Fibroblast of skin of scalp (primary cell): ENCODE measurements at places on chromosomes 2 and 18.

DNA sequence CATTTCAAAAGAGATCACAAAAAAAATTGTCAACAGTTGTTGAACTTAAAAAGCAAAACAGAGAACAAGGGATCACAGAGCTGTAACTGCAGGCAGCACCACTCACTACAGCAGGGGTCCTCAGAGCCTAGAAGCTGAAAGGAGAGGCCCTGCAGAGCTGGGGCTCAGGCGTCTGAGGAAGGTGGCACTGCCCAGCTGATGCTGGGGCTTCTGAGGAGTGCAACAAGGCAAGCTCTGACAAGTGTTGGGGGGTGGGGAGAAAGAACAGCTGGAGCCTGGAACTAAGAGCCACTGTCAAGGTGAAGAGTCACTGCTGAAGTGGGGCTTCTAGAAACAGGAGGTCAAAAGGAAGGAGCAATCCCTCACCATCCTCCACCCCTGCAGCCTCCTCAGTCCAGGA, 46.2 kb downstream of the FTCDNL1 start:
- no peak for DNase-seq

DNA sequence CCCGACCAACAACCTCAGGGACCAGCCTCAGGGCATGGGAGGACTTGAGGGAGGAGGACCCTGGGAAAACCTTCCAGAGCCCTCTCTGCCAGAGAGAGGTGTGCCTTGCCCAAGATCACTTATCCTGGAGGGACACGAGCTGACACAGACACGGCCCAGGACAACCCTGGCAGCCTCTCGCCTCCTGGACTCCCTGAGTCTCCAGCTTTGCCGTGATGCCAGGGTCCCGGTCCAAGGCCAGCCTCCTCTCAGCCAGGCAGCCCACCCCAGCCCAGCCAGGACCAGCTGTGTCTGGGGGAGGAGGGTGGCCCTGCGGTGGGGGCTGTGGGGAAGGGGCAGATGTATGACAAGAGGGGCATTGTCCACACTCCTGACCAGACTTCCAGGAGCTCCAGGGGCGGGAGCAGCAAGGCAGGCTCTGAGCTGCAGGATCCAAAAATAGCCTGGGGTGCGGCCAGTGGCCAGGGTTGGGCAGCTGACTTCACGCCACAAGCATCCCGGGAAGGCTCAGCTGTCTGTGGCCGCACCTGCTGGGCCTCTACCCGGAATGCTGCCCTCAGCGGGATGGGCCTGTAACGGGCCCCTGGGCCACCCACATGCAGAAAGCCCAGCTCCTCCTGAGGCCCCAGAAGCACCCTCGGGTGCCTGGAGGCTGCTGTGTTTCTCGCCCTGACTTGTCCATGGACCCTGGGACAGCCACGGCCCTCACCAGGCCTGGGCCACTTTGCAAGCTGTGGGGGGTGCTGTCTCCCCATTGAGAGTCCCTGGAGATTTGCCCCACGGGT, 65.5 kb upstream of the GPC1 start:
- DNase-seq = peak; percentile 94

DNA sequence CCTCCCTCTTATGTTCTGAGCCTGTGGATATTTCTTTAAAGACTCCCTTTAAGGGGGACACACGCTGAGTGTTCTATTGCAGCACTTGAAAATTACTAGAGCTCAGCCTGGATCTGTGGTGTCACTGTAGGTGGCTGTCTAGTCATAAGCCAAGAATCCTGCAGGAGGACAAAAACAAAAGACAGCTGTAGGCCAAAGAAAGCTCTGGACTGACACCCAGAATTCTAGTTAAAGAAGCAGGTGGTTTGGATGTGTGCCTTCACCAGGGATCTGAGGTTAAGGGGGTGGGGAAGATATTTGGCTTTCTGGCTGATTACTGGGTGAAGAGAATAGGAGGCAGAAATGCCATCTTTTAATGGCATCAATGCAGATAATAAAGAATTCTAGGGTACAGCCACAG, 842.5 kb upstream of the NXPH2 start:
- no peak for DNase-seq

DNA sequence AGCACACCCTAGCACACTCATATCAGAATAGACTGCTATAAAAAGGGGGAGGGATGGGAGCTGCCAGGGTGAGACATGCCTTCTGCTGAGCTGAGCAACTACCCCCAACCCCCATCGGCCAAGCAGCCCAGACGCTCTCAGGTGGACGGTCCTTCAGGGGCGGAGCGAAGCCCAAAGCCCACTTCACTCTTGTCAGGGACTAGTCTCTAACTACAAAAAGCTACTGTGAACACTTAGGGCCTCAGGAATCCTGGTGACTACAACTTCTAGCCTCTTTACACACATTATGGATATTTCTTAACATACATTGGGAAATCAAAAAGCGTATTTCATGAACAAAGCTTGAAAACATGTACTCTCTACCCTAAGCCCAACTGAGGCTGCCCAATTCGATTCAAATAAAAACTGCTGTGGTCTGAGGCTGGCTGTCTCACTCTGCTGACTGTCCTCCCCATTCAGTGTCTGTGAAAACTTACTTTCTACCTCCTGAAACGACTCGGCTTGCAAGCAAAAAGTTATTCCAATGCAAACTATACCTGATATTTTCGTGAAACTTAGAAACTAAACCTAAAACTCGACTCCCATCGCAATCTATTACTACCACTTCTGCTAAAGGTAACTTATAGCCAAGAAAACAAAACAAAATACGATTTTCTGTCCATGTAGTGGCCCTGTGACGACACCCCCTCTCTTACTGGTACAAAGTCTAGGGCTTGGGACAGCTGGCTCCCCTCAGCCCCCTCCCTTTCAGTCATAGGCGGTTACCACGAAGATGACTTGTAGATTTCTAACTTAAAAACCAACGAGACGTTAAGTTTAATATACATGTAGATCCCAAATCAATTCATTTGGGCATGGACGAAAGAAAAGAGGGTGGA, 1.2 kb downstream of the SERTAD2 start:
- DNase-seq = peak; percentile 54

GRCh38 chr2:158762336-158762735, 32.8 kb upstream of the DAPL1 start:
- DNase-seq = no peak

- no peak for DNase-seq
Observed at GRCh38 chr2:141767691-141768090, 363.1 kb downstream of the LRP1B start.

DNA sequence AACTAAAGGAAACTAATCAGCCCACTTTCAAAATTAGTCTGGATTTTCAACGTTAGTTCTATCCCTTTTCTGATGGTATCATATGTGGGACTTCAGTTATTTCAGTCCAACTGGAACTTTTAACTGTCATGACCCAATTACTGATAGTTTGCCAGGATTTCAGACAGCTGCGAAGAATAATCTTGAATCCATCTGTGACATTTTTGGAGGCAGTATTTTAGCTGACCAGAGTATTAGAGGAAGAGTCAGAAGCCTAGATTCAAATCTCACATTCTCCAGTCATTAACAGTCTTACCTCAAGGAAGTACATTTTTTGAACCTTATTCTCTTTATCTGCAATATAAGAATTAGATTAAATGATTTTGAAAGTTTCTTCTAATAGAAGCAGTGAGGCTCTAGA, 81.3 kb downstream of the PTRHD1 start:
- no peak for DNase-seq

DNA sequence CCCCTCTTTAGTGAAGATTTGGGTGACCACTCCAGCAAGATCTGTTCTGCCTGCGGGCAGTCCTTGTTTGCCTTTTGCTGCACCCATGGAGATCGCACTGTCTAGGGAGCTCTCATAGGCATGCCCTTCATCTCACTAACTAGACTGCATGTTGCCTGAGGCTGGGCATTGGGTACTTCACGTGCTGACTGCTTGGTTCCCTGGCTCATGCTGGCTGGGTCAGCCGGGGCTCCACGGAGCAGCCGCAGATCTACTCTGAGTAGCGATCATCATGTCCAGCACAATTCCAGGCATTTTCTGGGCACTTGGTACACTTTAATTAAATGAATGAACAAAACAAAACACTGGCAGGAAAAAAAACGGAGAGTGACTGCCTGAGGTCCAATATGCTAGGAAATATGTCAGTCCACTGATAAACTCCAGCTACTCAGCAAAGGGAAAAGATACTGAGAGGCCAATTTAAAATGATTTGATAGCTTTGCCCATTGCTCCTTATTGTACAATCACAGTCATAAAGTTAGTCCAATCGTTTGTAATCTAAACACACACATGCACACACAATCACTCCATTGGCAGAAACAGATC, 220.3 kb downstream of the C1D start:
- DNase-seq = no peak

GRCh38 chr2:234412726-234413125, 84.2 kb downstream of the ARL4C start:
- DNase-seq = peak; percentile 68

- DNase-seq = no peak
Observed at GRCh38 chr2:7752291-7752690, 835.1 kb downstream of the RNF144A start.

DNA sequence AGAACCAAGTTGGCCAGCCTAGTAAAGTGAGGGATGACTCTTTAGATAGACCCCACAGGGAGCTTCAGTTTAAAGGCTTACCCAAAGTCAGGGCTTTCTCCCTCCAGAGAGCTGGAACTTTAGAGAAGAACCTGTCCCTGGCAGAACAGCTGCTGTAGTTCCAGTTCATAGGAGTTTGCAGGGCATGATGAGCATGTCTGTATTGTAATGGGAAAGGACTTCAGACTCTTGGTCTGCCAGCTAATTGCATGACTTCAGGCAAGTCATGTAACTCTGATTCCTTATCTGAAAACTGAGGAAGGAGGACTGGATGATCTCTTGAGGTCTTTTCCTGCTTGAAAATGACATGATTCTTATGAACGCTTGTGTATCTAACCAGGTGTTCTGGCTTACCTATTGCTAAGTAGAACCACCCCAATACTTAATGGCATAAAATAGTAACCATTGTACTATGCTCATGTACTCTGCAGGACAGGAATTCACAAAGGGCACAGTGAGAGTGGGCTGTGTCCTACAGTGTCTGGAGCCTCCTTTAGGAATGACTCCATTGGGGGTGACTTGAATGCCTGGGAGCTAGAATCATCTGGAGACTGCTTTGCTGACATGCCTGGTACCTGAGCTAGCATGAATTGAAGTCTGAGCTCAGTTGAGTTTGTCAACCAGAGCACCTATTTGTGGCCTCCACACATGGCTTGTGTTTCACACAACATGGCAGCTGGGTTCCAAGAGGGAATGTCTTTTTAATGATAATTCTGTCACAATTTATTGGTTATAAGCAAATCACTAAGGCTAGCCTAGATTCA, 18.9 kb downstream of the SP5 start:
- no peak for DNase-seq

DNA sequence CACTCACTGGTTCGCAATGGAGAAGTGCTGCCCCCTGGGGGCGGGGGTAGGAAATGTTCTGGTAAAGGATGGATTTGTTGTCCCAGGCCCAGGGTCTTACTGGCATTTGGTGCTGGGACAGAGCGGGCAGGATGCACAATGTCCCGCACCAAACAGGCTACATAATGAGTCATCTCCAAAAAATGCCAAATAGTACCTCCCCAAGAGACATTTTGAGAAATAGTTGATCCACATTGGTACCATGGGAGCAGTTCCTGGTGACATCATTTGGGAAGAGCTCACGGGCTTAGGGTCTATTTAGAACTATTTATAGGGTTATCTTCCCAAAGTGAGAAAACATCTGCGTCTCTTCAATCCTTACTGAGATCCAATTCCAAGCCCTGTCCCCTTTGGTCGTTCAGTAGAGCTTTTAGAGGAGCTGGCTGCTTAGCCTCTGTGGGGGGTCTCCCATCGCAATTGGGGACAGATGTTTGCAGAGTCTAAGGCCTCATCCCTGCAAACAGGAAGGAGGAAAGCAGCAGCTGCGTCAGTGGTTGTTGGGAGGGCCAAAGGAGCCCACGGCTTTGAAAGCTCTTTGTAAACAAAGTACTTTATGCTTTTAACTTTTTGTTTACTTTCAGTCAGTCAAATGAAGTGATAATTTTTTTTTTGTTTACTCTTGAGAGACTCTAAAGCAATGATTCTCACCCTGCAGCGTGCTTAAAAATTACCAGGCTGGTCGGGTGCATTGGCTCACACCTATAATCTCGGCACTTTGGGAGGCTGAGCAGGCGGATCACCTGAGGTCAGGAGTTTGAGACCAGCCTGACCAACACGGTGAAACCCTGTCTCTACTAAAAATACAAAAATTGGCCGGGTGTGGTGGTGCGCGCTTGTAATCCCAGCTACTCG, 49.3 kb downstream of the GREB1 start:
- DNase-seq = peak; percentile 79

DNA sequence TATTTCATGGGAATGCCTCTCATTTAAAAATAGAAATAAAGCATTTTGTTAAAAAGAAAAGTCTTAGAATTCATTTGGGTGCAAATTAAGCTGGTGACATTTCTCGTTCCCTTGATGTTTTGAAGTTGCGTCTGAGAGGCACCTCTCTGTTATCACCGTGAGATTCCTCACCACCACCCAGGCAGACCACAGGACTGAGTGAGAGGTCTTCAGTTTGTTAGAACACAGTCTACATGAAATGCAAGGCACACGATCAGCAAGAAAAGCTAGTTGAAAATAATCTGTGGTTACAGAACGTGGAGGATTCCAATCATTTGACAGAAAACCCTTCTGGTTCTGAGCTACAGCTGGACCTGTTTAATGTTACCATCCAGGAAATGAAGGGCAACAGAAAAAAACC, 116.0 kb downstream of the UXS1 start:
- DNase-seq = no peak

DNA sequence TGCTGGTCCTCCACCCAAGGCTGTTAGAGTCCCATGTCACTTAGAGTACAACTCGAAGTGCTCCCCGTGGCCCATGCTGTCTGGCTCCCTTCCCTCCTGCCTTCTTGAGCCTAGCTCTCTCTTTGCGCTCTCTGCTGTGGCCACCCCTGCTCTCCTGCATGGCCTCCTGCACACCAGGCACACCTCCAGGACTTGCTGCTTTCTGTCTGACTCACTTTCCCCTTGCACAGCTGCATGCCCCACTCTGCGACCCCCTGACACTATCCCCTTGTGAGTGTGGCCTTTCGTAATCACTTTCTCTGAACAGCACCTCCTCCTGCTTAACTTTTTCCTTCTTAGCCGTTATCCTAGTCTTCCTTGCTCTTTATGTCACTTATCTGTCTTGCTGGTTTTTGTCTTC, 343.6 kb downstream of the TGIF1 start:
- DNase-seq = no peak

DNA sequence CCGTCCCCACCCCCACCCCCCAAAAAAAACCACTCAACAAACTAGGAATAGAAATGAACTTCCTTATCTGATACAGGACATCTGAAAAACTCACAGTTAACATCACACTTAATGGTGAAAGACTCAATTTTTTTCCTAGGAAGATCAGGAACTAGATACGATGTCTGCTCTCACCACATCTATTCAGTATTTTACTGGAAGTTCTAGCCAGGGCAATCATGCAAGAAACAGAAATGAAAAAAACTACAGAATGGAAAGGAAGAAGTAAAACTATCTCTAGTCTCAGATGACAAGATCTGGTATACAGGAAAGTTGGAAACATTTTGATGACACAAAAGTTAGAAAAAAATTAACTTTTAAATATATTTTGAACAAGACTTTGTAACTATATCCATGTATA, 114.4 kb upstream of the FZD5 start:
- no peak for DNase-seq

- DNase-seq = no peak
Observed at GRCh38 chr2:126038861-126039260, 617.1 kb upstream of the GYPC start.

GRCh38 chr18:55374741-55375140, 213.3 kb downstream of the TCF4 start:
- DNase-seq = no peak
